NCI-H2107 (cell line): ENCODE measurements at places on chromosomes 13 and 19.

DNA sequence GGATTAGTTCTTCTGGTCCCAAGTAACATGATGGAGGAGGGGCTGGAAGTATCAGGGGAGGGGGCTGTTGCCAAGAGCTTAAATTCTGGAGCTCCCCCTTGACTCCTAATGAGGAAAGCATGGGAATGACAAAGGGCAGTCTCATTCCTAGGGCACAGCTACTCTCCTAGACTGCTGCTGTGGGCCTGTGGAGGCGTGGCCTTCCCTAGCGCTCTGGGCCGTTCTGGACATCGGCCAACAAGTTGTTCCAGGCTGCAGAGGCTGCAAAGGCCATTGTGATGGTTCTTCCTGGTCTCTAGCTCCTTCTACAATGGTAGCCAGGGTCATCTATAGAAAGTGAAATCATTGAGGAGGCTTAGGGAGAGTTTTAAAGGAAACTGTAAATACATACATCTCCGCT lies 916.6 kb downstream of the DIAPH3 start:
- DNase-seq = no peak

DNA sequence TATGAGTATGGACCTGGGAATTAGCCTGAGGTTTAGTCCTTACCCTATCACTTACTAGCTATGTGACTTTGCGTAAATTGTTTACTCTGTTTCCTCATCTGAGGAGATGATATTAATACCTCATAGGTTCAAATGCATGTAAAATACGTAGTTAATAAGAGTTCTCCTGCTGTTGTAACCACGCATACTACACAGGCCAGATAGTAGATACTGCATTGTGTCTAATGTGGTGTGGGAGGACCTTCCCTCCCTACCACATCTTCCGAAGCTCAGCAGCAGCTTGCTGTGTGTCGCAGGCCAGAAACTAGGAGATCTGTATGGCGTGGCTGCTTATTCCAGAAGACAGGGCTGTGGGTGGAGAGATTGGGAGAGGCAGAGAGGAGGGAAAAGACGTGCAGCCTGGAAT lies 23.0 kb downstream of the GTF2F2 start:
- no peak for DNase-seq

DNA sequence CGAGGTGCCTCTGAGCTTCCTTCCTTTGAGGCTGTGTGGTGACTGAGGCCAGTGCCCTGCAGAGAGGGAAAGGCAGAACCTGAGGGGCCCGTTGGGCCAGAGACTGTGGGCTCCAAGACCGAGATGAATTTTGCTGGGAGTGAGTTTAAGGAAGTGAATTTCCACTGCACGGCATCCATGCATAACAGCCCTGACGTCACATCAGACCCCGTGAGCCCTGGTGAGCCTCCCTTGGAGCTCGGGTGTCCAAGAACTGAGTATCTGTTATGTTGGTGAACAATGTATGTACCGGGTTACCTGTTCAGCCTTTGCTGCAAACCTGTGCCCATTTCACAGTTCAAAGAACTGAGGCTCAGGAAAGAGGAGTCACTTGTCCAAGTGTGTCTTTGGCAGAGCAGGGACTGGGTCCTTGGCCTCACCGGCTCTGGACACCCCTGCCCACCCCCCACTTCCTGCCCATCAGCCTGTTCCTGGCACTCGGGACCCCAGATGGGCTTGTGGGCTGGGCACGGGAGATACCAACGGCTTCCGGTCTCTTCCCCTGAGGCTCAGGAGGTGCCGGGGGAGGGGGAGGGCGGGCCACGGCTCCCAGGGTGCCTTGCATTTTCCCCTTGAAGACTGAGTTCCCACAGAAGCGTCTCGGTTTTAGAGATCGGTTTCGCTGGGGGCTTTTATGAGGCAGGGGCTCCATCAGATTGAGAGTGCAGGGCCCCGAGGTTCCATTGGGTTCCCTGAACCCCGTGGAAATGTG lies 33.7 kb downstream of the NFILZ start:
- DNase-seq = no peak

GRCh38 chr13:75357576-75358289 lies 124.2 kb downstream of the TBC1D4 start:
- DNase-seq = peak; percentile 16

GRCh38 chr13:26446751-26447150 lies 110.7 kb upstream of the WASF3 start:
- no peak for DNase-seq

DNA sequence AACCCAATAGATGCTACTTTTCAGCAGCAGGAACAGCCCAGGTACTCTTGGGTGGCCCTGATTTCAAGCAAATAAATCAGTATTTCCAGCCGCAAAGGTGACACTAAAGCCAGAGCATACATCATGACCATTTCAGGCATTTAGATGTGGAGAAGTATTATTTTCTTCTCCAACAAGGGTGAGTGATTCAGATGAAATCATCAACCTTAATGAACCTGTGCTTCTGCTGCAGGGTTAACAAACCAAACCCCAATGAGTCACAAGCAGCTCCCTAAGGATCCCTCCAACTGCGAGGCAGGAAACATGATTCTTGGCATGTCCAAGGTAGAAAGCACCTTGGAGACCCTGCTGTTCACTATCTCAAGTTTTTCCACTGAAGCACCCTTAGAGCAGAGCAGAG lies 32.7 kb downstream of the MBNL2 start:
- no peak for DNase-seq

DNA sequence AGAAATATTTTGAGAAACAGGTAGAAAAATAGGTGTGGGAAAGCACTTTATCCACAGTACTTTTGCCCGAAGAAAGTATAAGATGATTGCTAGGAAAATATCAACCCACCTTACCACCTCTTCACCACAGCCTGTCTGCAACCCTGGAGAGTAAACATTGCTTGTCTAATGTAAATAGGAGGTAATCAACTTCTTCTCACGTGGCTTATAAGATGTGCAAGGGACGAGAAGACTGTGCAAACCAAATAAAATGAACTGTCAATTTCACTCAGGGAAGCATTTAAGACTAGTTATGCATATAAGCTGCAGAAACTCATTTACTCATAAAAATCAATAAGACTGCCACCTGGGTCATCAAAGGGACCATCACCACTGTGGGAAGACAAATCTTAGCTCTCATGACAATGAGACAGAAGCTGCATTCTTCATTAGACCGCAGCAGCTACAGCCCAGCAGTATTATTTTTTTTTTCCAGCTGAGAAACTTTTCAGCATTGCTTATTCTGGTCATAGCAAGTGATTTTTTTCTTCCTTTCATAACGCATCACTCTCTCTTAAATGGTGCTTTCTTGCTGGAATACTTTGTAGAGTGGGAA lies 807.7 kb upstream of the GPC6 start:
- DNase-seq = no peak

DNA sequence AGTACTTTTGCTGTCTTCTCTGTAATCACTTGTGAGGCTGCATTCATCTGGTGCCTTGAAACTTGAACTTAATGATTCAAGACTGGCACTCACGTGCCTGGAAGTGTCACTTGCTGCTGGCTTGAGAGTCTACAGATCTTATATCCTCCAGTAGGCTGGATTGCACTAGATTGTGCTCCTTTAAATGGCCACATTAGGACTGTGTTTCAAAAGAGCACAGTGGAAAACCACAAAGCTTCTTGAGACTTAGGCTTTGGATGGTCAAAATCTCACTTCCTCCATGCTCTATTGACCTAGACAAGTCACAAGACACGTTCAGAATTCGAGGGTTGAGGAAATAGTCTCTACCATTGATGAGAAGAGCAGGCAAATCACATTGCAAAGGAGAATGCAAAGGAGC lies 1278.8 kb upstream of the MIR17HG start:
- DNase-seq = no peak

GRCh38 chr19:51664997-51665396 lies 18.4 kb upstream of the SIGLEC14 start:
- DNase-seq = no peak

DNA sequence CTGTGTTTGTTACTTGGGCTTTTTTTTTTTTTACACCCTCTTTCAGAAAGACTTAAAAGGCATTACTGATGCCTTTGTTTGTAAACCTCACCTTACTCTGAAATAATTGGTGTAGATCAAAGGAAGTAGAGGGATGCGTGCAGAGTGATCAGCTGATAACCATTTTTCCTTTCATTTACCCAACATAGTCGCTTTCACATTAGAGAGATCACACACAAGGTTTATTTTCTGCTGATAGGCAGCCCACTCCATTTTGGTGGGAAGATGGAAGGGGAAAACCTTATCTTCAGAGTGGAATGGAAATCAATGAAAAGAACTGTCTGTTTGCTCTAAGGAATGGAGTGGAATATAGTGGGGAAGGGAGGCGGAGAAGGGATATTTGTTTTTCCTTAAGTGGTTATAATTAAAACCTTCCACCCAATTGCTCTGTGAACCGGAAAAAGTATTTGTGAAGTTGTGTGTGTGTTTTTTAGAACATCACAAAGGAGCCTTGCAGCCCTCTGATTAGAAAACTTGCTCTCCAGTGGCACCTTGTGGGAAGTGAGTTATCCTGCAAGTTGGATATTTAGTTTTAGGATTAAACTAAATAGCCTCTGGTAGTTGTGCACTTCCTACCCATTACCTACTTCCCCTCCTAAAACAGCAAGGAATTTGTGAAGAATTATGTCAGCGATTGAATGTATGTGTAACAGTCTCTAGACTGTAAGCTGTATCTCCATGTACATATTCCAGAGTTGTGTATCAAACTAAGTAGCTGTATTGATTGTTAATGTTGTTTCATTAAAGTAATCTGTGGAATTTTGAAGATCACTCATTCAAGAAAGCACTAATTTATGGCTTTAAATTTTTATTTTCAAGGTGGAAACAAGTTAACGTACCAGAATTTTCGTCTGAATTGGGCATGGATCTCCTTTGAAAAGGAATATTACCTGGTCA lies 76.8 kb downstream of the FREM2 start:
- no peak for DNase-seq

DNA sequence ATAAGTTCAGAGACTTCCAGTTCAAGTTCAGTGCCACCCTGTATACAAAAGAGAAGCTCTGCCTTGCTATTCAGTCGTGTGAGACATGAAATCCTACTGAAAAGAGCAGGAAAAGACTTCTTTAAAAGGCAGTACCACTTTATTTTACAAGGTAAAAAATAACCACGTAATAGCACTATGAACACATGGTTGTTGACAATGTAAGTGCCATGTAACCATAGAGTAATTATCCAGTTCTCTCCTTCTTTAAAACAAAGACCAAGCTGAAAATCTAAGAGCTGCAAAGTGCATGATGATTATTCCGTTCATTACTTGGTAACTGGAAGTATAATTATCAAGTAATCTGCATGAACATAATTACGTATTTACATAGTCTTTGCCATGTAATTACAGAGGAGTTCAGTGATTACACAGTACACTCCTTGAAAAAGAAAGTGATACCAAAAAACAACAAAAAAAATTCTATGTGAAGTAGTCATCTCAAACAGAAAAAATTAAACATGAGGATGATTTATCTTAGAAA lies 288.7 kb downstream of the EFNB2 start:
- DNase-seq = no peak

GRCh38 chr19:805600-806550 lies 8.6 kb downstream of the PTBP1 start:
- DNase-seq = no peak

DNA sequence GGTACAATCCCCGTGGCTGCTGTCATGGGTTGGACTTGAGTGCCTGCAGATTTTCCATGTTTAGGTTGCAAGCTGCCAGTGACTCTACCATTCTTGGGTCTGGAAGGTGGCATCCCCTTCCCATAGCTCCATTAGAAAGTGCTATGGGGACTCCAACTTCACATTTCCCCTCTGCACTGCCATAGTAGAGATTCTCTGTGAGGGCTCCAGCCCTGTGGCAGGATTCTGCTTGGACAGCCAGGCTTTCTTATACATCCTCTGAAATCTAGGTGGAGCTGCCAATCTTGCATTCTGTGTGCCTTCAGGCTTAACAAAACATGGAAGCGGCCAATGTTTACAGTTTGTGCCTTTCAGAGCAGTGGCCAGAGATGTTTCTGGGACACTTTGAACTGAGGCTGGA lies 636.2 kb downstream of the SLITRK6 start:
- no peak for DNase-seq

GRCh38 chr13:106560821-106561220 lies 7.1 kb downstream of the ARGLU1 start:
- DNase-seq = no peak

- no peak for DNase-seq
These were observed 127.5 kb downstream of the SIPA1L3 start for GRCh38 chr19:38034492-38034860.

GRCh38 chr19:50492303-50493052 lies 15.8 kb upstream of the GARIN5A start:
- no peak for DNase-seq

DNA sequence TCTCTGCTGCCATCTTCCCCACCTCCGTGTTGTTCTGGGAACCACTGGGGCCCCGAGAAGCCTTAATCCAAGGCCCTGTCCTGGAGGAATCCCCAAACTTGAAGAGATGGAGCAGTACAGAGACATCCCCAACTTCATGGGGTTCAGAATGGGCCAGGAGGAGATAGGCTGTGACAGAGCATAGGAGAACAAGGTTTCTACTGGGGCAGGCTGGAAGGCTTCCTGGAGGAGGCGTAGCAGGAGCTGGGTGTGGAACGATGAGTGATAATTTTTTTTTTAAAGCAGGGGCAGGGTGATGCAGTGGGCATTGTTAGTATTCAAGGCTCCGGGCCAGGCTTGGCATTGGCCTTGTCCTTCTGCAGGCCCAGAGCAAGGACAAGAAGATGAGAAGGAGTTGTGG lies 3.3 kb downstream of the CYP4F8 start:
- DNase-seq = no peak

GRCh38 chr13:102598061-102598460 lies 1.3 kb downstream of the TPP2 start:
- no peak for DNase-seq

- DNase-seq = no peak
These were observed 96.8 kb upstream of the WASF3 start for GRCh38 chr13:26460648-26461047.

- DNase-seq = no peak
These were observed 401.7 kb upstream of the HTR2A start for GRCh38 chr13:47298506-47298905.

- no peak for DNase-seq
These were observed 3.2 kb downstream of the CCDC122 start for GRCh38 chr13:43876366-43876765.

GRCh38 chr19:43811837-43812236 lies 9.6 kb upstream of the LYPD5 start:
- DNase-seq = no peak

- no peak for DNase-seq
These were observed 7.2 kb downstream of the ZNF708 start for GRCh38 chr19:21321996-21322395.

- no peak for DNase-seq
These were observed 17.5 kb upstream of the ZNF492 start for GRCh38 chr19:22616659-22617058.

- DNase-seq = no peak
These were observed 16.4 kb upstream of the WASF3 start for GRCh38 chr13:26541041-26541440.

- no peak for DNase-seq
These were observed 27.3 kb downstream of the CHAF1A start for GRCh38 chr19:4429771-4430171.

DNA sequence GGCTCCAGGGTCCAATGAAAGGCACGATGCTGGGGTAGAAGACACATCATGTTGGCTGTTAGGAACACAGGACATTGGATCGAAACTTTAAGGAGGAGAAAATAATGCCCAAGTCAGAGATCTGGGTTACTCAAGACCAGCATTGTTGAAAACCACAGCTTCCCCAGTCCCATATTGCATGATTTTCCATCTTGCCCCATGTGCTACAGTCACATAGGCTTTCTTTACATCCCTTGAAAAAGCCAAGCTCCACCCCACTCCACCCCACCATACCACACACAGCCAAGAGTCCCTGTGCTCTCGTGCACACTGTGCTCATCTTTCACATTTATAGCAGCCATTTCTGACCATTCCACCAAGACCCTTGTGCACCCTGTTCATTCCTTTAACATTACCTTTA lies 636.2 kb downstream of the DIAPH3 start:
- no peak for DNase-seq

GRCh38 chr13:47546391-47547225 lies 454.5 kb downstream of the SUCLA2 start:
- DNase-seq = no peak
